NCI-H2107 (cell line): ENCODE measurements at places on chromosomes 5 and 9.

DNA sequence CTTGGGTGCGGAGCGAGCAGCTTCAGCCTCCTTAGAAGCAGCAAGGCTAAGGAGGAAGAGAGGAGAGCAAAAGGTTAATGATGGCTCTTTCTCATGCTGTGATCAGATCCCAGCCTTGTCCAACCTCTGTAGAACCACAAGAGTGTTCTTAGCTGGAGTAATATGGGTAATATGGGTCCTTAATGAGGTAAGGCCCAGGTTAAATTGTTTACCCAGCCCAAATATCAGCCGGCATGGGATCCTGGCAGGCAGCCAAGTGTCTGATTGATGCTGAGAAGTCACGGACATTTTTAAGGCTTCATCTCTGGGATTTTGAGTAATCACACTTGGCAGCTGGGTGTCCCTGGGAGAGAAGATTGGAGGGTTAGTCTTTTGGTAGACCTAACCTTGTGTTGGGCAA lies 32.3 kb downstream of the GLRA1 start:
- no peak for DNase-seq

DNA sequence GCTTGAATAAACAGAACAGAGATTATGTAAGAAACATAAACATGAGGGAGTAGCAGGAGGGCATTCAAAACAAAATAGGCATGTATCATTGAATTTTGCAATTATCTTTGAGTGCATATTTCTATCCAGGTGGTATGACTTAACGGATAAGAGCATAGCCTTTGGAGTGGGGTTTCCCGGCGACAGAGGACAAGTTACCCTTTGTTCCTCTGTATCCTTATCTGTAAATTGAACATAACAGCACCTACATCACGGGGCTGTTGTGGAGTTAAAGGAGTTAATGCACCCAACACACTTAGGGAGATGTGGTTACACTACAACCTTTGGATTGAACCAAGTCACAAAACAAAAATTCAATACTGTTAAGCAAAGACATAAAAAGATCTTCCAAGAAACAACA lies 314.6 kb upstream of the KIF2A start:
- DNase-seq, result no peak

DNA sequence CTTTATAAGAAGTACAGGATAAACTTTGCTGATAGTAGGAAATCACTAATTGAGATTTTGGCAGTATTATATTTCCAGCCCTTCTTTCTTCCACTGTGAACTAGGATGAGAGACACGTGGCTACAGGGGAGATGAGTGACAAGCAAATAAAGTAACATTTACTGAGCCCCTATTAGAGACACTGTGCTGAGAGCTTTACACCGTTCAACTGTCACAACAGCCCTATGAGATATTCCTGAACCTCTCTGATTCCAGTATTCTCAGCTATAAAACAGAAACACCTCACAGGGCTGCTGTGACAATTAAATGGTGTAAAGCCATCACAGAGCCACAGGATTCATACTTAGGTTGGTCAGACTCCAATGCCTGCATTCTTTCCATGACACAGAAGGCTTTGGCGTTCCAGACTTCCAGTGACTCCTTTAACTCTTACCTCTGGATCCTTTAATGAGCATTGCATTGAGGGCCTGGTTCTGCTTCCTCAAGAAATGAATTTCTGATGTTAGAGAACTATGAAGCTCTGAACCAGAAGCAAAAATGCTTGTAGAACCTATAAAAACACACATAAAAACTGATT lies 169.0 kb downstream of the CDK5RAP2 start:
- no peak for DNase-seq

DNA sequence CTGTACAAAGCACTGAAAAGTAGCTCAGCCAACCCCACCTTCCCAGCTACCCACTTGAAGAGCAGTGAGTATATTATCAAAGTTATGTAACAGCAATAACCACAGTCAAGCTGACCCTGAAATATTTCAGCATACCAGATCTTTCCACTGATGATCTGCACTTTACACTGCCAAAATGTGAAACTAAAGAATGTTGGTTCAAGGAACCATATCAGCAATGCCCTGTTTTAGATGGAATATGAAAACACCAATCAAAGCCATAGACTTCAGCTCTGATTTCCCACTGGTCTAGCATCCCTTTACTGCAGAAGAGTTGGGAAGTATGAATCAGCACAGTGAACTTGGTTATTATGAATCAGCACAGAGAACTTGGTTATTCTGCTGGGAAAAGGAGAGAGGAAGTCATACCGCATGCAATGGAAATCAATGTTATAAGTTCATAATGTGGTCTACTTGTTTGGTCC lies 20.0 kb downstream of the CEMIP2 start:
- DNase-seq, result no peak

DNA sequence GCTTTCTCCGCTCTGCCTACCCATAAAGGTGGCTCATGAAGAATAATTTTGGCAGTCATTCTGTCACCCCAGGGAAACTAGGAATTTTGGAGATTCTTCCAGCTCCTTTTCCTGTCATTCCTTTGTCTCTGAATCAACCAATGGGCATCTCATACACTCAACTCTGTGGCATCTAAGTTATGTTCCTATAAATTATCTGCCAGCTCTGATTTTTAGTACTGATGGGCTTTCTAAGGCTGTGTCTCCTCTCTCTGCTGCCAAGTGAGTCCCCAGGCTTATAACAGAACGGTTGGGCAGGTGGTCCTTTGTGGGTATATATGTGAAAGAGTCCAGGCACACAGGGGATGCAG lies 226.8 kb downstream of the NMUR2 start:
- no peak for DNase-seq
